ENCODE measurements at places on chromosomes 5 and 9.
A peak's percentile ranks its signal among the peaks of the same experiment; 100 is the strongest.

- DNase-seq = no peak
Measured at GRCh38 chr5:100775533-100775855, 127.6 kb downstream of the ST8SIA4 start.

- DNase-seq = no peak
Measured at GRCh38 chr9:98084396-98084795, 27.9 kb downstream of the NANS start.

DNA sequence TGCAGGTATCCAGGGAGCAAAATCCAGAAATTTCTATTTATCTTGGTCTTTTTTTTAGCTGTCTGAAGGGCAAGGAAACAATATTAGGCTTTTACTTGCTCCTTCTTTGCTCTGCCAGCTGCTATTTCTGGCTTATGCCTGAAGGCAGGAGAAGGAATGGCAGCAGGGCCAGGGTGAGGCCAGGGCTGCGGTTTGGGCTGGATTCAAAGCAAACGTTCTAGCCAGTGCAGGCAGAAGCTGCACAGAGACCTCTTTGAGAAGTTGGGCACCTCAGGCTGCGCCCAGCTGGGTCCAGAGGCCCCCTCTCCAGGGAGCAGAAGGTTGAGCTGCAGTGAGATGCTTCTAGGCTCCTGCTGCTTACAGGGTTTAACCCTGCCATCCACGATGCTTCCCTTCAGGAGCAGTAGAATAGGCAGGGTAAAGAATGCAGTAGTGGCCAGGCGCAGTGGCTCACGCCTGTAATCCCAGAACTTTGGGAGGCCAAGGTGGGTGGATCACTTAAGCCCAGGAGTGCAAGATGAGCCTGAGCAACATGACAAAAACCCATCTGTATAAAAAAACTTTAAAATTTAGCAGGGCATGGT, 201.2 kb downstream of the ADCY2 start:
- no peak for DNase-seq

DNA sequence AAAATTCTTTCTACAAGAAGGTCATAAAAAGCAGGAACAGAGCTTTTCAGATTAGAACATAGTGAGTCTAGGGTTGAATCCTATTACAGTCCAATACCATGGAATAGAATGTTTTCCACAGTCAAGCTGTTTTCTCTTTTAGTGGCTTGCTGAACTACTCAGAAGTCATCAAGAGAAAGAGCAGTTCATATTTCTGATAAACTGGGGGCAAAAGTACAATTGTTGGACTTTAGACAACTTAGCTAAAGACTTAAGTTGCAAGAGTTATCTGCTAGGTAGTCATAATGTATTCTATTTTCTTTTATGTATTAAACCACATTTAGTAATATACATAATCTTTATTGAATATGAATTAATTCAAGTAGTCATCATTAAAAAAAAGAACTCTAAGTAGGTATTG, 233.1 kb upstream of the GRIA1 start:
- no peak for DNase-seq

DNA sequence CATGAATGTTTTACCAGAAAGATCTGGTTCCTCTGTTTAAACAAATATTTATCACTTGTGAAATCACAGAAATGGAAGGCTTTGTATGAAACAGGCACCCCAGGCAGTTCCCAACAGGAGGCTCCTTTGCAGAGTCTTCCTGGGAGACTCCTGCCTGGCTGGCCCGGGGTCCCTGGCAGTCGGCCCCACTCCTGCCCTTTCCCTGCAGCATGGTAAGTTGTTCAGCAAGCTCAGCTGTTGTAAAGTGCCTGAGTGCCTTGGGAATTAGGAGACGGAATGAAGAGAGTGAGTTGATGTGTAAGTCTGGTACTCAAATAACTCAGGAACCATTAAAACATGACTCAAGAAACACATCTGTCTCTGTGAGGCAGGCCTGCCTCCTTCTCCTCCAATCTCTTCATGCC, 17.5 kb upstream of the LHFPL2 start:
- DNase-seq = no peak

DNA sequence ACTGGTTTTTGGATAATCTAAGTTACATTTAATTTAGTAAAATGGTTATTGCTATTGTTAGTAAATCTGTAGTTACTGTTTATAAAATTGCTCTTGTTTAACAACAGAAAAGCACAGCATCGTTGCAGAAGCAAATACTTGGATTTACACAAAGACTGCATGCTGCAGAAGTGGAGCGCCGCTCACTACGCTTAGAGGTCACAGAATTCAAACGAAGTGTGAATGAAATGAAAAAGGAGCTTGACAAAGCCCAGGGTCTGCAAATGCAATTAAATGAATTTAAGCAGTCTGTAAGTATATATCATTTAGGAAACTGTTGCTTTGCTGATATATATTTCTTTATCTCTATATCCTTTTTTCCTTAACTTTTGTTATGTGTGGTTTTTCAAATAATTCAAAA, 226.0 kb downstream of the CCDC171 start:
- DNase-seq = no peak

- DNase-seq = no peak
Measured at GRCh38 chr5:118397236-118397635, 591.1 kb downstream of the DTWD2 start.

DNA sequence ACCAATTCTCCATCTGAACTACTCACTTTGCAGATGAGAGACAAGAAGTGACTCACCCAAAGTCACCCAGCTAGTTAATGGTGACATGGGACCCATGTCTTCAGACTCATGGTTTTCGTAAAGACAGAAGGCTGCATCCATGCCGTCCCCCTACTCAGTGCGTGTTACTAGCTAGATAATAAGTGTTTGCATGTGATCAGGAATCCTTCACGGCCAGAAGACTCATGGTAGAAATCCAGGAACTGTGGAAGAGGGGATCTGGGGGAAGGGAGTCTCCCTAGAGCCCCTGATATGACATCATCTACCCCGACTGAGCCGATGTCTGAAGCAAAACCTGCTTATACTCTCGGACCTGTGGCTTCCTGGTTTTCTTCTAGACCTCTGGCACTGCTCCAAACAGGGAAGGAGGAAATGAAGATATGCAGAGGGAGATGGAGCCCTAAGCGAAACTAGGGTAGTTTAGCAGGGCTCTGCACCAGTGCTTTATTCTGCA, 3.3 kb downstream of the RNF183 start:
- DNase-seq = peak; percentile 93

DNA sequence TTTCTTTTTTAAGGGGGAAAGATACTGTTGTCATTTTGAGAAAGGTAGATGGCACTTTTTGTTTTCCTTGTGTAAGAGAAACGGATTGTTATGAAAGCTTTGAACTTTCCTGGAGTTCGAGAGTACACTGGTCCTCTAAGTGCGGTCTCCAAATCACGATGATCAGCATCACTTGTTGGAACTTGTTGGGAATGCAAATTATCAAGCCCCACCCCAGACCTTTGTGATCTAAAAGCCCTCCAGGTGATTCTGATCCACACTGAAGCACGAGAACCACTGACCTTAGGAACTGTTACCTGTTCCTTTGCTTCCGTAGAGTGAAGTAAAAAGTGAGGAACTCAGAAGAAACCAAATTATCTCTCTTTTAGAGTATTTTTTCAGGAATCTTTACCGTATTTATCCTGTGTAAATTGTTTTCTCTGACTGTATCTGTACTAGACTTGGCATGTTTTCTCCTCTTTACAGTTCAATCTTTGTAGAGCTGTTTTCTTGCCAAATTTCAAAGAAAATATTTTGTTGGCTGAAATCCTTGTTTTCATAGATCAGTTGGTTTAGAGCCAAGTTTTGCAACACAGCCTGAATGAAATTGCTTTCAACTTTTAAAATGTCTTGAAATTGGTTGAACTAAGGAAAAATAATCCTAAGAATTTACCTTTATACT, 4.0 kb downstream of the MAT2B start:
- no peak for DNase-seq

GRCh38 chr5:35854248-35854647, 2.4 kb upstream of the IL7R start:
- DNase-seq = no peak
